ENCODE measurements at places on chromosomes 6 and 20. TPM values are rescaled to one million over a fixed set of nuclear protein-coding genes. Genes with fewer than 3 reads are reported as not detected.

- DNase-seq = no peak
Observed at GRCh38 chr6:11648889-11649288, 111.3 kb downstream of the TMEM170B start.

- DNase-seq = no peak
Observed at GRCh38 chr6:99498421-99498820, 16.8 kb downstream of the USP45 start.

DNA sequence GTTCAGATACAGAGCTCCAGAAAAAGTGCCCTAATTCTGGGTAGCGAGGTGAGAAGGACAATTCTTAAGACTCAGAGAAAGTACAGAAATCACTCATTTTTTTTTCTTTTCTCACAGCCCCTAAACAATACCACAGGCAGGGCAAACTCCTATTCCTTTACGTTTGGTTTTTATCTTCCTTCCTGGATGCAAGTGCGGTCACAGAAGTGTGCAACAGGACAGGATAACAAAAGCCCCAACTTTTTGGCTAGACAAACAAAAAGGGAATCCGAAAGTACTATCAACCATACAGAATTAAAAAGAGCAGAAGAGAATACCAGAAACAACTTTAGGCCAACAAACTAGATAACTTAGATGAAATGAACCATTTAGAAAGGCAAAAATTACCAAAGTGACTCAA is 18.4 kb upstream of the BEND6 start:
- DNase-seq = no peak

DNA sequence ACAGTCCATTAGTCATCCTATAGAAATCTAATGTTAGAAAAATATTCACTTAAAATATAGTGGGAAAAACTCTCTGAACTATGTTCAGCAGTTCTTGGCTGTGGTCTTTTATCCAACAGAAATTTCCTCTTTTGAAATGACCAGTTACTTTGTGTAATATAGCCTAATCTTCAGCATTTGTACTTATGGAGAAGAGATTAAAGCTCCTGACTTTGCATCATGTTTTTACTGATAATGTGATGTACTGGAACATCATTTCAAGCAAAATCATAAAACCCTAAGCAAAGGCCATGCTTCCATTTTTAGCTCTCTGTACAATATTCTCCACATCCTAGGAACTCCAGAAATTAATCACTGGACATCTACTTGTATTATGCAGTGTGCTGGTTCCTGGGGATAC is 430.8 kb upstream of the RUNX2 start:
- DNase-seq = no peak

DNA sequence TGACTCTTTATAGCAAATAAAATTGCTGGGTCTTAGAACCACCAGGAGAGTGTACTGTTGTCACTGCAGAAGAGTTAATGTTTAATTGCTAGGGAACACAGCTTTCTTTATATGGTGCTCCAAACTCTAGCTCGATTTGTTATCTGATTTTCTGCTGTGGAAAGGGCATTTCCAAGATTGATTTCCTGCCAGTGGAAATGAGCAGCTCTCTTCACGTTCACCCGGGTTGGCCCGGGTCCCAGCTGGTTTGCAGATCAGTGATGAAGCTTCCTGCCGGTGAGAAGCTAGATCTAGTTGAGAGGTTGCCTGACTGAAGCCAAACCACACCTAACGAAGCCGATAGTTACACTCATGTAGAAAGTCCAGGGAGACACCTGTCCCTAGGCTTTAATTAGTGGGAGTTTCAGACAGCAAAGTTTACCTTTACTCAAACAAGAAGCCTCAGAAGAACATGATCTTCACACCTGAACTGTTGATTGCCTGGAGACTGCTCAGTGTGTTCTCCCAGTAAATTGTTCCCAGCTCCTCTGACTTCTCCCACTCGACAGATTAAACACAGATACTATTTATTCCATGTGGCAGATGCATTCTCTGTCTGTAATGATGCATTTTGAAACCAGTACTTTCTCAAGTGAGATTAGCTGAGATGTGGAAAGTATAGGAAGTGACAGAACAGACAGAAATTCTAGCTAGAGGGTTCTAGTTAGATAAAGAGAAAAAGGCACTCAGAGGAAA is 27.8 kb downstream of the PAQR8 start:
- peak; percentile 52 for DNase-seq

DNA sequence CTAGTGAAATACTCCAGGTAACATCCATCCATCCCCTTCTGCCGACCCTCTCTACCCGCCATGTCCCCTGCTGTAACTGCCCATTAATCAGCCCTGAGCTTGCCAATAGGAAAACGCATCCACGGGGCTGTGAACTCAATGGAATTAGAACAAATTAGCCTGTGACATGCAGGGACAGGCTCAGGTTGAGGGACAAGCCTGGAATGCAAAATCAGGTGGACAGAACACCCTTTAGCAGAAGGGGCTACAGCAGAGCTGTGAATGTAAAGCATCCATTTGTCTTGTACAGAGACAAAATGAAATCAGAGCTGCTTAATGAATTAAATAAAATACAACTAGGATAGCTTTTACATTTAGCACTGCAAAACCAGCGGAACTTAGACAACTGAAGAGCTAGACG is 187.3 kb upstream of the SASH1 start:
- DNase-seq = no peak

DNA sequence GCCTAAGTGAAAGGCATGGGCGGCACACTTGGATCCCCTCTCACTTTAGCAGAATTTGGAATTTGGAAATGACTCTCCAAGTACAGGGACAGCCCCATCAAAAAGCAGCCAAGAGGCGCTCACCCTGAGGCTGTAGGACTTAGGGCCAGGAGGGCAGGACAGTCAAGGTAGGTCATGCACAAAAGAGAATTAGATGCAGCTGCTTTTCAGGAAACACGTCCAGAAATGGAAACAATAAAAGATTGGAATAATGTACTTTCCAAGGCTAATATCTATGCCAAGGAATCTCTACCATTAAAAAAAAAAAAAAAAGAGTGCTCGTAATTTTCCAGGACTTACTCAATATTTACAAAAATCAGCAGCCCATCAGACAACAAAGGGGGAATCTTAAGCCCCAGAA is 19.9 kb downstream of the PREP start:
- DNase-seq = peak; percentile 43

DNA sequence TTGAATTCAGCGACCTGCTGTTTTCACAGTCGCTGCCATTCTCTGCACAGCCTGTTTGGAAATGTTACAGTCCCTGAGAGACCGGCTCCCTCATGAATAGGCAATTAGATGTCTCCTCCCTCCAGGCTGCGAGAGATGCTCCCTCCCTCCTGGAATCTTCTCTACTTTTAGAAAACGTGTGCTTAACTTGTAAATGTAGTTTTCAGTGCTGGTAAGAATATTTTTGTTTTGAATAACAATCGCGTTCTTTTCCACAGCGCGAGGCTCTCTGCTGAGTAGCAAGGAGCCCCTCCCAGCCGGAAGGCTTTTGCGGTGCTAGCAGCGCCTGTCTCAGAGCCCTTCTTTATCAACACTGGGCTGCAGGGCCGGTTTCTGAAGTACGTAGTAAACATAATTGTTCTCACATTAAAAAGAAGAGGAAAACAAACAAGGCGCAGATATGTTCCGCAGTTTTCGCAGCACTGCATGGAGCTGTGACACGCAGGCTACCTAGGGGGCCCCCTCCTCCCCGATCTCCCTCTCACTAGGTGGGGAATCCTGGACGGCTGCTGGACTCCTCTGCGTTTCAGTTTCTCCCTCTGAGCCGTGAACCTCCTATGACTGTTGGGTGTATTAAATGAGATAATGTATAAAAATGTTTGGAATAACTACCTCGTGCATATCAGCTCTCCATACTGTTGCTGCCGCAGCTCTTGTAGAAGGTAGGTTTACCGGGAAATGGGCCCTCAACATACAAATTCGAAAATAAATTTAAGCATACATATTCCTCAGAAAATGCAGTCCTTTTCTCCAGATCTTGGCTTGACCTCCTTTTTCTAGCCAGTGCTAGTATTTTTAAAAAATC is 79.0 kb upstream of the SPACA1 start:
- DNase-seq = peak; percentile 4

DNA sequence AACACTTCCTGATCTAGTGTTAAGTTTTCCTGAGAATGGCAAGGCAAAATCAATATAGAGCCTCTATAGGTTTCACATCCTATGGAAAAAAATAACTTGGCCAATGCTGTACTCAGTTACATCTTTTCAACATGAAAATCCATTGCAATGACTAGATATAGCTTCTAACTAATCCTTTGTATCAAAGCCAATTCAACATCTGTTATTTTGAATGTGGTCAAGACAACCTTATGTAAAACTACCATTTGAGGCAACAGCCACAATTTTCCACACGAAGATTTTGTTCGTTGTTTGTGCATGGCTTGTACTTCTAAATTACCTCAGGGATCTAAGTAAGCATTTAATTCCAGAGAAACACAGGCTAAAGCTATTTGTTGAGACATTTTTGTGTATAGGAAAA is 637.8 kb upstream of the EYS start:
- DNase-seq = no peak

- peak; percentile 92 for DNase-seq
Observed at GRCh38 chr6:157813191-157813590, 9.9 kb upstream of the SNX9 start.

- no peak for DNase-seq
Observed at GRCh38 chr20:37123441-37123840, 27.6 kb upstream of the RBL1 start.

- no peak for DNase-seq
Observed at GRCh38 chr6:145627451-145627850, 107.9 kb downstream of the EPM2A start.

GRCh38 chr6:37516920-37517405 is 17.3 kb upstream of the CCDC167 start:
- no peak for DNase-seq

DNA sequence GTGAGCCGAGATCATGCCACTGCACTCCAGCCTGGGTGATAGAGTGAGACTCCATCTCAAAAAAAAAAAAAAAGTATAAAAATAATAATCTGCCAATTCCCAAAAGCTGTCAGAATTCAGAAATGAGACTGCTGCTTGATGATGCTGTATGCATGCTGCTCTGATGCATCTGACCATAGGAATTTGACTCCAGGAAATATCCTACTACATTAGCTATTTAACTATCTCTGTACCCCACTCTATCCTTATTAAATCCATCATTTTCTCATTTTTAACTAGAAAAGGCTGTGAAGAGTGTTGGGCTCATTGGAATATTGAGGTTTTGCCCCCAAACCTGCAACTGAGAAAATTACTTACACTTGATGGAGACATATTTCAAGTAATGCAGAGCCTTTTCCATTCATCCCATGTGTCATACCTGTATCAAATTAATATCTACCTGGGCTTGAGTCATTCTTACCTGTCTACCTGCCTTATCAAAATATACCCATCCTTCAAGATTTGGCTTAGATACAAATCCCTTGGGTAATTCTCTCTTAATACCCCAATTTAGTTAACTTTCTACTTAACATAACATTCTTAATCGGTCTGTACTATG is 135.2 kb upstream of the PREP start:
- DNase-seq = no peak

DNA sequence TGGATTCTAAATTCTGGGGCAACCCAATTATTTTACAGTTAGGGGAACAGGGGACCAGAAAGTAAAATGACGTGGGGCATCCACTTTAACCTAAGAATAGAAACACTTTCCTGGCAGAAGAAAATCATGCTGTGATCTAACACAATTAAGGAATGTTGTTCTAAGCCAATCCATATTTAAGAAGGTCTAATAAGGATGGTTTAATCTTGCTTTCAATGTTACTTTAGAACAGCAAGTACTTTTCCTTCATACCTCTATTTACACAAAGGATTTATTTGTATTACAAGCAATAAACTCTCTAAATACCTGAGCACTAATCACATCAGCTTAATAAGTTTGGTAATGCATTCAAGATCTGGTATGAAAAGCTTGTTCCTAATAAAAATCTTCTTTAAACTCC is 32.4 kb downstream of the SLC2A12 start:
- no peak for DNase-seq

DNA sequence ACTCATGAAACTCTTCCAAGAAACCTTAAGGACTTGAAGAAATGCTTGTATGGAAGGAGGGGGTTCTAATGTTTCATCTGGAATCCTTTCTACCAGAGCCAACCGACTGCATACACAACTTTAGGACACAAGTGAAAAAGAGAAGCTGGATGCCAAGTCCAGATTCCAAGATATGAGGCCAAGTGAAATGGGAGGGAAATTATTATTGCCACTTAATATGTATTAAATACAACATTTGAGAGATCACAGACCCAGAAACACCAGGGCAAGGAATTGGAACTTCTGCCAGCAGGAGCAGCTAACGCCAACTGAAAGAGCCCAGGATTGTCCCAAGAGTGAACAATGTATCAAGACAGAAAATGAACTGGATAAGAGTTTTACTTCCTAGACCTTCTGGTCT is 144.2 kb downstream of the ARHGAP18 start:
- peak; percentile 24 for DNase-seq

MAPK13 gene
- 2.3 TPM for total RNA-seq

NEDD9 gene
- total RNA-seq = 0.33 TPM

CLPSL1 gene
- not detected for total RNA-seq

HCK gene
- total RNA-seq = not detected

SLC22A7 gene
- total RNA-seq = not detected

FOXQ1 gene
- total RNA-seq = 1.3 TPM

Measured in fibroblast of the aortic adventitia (primary cell).